Jurkat, Clone E6-1 (cell line): ENCODE measurements at places on chromosomes 7 and 10.

GRCh38 chr10:114278140-114278883, 39.3 kb downstream of the VWA2 start:
- DNase-seq, result no peak

GRCh38 chr10:124049484-124049883, 43.9 kb downstream of the CHST15 start:
- no peak for DNase-seq

DNA sequence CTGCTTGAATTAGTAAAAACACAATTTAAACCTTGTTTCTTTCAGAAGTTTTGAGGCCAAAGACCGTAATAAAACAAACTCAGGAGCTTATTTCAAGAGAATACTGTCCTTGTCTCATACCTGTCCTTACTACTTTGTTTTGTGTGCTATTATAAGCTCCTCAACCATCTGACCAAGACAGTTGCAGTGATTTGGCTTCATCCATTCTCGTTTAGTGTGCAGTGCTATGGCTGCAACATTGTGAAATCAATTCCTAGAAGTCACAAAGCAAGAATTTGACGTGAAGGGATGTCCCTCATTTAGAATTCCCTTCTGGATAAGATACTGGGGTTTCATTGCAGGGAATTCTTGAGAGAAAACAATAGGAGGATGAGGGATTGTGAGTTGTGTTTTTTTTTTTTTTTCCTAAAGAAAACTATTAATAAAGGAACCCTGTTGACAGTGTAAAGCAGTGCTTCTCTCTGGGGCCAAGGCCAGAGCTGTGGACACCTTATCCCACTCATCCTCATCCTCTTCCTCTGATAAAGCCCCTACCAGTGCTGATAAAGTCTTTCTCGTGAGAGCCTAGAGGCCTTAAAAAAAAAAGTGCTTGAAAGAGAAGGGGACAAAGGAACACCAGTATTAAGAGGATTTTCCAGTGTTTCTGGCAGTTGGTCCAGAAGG, at the start of gene OIT3:
Gene OIT3 (plus strand): TSS at position 604 of the 663 bp plus-strand sequence. CDS start 60 bp downstream, outside the sequence.
- DNase-seq, result no peak

GRCh38 chr7:127252377-127252713, 396 bp downstream of the GRM8 start:
- DNase-seq, result no peak

DNA sequence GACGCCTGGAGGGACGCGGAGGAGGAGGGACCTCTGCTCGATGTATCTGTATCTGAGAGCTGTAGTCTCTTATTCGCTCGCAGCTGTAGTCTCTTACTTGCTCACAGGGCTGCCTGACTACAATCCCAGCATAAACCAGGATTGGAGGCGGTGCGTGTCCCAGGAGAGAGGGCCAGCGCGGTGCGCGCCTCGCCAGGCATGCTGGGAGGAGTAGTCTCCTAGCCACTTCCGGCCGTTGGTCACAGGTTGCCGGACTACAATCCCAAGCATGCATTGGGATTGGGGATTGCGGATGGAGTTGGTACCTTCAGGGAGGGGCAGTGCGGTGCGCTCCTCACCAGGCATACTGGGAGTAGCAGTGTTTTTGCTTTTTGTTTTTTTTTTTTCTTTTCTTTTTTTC, 421.7 kb upstream of the NUPR2 start:
- DNase-seq, result no peak

- DNase-seq, result no peak
Observed at GRCh38 chr10:116891208-116891607, 41.9 kb downstream of the ENO4 start.

GRCh38 chr10:13351340-13351915, 3.3 kb upstream of the SEPHS1 start:
- peak; percentile 55 for DNase-seq

DNA sequence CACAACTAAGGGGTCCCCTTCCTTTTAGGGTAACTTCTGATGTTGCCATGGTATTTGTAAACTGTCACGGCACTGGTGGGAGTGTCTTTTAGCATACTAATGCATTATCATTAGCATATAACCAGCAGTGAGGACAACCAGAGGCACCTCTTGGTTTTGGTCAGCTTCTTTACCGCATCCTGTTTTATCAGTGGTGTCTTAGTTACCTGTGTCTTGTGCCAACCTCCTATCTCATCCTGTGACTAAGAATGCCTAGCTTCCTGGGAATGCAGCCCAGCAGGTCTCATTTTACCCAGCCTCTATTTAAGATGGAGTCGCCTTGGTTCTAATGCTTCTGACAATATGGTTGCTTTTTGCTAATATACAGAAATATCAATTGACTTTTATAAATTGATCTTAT, 54.9 kb downstream of the AHCYL2 start:
- DNase-seq, result no peak

GRCh38 chr10:87771871-87772500, 46.0 kb downstream of the ATAD1 start:
- peak; percentile 28 for DNase-seq
